Kidney epithelial cell (primary cell): ENCODE measurements at places on chromosomes 12 and 14.

GRCh38 chr14:103191844-103192243 is 68.6 kb downstream of the TNFAIP2 start:
- DNase-seq, result no peak

GRCh38 chr14:41915732-41916131 is 309.1 kb downstream of the LRFN5 start:
- DNase-seq, result no peak

DNA sequence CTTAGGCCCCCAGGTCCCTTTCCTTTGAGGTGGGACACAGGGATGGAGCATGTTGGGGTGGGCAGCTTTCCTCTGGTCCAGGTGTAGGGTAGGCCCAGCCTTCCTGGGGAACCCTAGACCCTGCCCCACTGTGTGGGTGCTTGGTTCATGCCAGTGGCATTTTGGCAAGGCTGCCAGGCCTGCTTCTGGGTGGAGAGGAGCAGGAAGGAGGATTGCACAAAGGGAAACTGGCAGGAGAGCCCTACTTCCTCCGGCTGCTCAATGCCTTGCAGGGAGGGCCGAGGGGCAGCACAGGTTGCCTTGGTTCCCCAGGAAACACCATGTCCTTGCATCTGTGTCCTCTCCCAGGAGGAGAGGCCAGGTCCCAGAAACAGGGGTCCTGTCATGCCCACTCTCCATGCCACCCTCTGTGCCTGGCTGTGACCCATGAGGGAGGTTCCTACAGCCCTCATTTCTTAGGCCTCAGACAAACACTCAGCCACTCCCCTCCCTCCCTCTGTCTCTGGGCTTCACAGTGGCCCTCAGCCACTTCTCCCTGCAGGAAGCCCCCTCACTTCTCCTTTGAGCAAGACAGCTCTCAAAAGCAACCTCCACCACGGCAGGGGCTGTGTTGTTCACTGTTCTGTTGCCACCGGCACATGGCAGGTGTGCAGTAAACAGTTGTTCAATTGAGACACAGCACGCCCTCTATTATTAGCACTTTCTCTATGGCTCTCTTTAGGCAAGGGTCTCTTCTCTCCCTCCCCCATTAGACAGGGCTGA is 6.8 kb upstream of the KRT80 start:
- DNase-seq, result no peak

GRCh38 chr14:35883677-35884293 is 57.6 kb downstream of the BRMS1L start:
- no peak for DNase-seq

DNA sequence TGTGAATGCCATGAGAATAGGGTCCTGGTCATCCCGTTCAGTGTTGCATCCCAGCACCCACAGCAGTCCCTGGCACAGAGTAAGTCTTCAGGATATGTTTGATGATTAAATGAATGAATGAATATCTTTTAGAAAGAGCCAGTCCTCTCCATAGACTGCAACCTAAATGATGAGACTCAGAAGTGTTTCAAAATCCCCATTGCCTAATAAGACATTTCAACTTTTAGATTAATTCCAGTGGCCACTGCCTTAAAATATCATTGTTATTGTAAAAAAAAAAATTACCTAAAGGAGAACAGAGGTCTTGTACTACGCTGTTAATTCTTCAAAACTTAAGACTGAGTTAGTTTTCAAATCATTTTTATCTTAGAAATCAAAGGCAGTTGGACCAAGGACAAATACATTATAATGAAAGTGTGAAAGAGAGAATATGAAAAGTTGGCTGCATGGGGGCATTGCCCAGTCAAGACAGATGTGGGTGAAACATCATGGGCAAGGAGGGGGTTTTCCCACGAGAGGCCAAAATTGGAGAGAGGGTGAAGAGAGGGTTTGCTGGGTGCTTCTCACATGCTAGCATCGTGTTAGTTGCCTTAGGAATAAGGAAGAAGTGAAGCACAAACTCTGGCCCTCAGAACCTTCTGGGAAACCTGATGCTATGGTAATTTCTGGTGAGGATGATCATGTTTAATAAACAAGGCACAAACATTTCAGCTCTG is 26.3 kb upstream of the CPM start:
- DNase-seq, result no peak

- DNase-seq, result no peak
Measured at GRCh38 chr14:55773984-55774545, 194.1 kb downstream of the KTN1 start.

- no peak for DNase-seq
Measured at GRCh38 chr14:20760950-20761349, 7.3 kb upstream of the EDDM3B start.

- no peak for DNase-seq
Measured at GRCh38 chr14:76782885-76783566, 21.8 kb downstream of the VASH1 start.

DNA sequence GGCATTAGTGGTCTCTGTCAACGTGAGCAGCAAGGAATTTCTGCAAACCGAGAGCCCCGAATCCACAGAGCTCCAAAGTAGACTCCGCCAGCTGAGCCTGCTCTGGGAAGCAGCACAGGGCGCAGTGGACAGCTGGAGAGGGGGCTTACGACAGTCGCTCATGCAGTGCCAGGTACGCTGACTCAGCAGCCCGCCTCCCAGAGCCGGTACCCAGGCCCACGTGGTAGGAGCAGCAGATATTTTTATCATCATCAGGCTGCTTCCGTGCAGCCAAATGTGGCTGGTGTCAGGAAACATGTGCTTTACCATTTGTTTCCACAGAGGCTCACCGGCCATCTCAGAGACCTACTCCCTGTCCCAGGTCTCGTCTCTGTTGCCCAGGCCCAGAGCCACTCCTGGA is 73.7 kb downstream of the ESR2 start:
- DNase-seq, result no peak

- DNase-seq, result no peak
Measured at GRCh38 chr12:12784911-12785814, at the start of gene APOLD1. TSS of gene APOLD1 (plus strand) at chr12:12785659. CDS start at chr12:12785692, 33 bp downstream.

- DNase-seq, result no peak
Measured at GRCh38 chr14:97748616-97749015, 951.4 kb downstream of the VRK1 start.

- no peak for DNase-seq
Measured at GRCh38 chr12:14396071-14396470, 30.6 kb downstream of the ATF7IP start.

GRCh38 chr12:67964456-67964855 is 24.8 kb upstream of the IFNG-AS1 start:
- no peak for DNase-seq

DNA sequence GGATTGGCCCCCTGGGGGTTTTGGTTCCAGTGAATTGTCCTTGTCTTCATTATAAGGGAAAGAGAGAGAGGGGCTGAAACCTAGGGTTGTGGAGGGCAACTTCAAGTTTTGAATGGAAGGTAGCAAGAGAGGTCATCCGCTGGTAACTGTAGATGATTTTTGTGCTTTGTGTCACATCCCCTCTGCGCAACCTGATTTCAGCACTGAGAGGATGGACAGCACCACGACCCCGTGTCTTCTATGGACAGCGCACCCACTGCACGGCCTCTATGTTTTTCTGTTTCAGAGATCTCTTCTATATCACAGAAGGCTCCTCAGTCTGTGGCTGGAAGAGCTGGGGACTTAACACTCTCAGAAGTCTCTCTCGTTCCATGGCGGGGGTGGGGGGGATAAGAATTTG is 127.0 kb upstream of the RPH3A start:
- no peak for DNase-seq

GRCh38 chr12:124122722-124123121 is 149.7 kb downstream of the ZNF664 start:
- DNase-seq, result no peak

DNA sequence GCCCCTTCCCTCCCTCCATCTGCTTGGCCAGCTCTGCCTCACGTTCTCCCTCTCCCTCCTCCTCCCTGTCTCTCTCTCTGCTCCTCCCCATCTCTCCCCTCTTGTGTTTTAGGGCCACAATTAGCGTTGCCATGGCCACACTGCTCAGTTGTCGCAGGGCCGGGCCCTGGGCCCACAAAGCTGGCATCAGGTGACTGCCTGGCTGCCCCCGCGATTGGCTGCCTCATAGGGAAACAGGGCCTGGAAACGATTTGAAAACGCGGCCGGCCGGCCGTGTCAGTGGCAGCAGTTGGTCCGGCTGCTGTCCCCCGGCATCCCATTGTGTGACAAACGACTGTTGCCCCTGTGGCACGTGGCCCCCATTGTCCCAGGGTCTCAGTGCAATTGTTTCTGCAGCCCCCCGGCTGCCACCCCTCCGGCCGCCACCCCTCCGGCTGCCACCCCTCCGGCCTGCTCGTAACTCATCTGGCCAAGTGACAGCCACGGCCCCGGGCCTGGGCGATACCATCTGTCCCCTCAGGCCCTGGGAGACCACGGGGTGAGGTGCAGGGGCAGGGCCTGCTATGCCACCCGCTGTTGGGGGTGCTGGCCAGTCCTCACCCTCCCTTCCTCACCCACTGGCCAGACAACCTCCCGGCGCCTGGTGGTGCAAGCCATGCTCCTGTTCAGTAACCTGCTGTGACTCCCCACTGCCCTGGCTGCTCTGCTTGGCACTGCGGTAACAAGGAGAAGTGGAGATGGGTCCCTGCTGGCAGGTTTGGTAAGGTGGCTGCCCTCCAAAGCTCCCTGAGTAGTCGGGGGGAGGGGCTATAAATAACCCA is 17.4 kb downstream of the FOXN4 start:
- peak; percentile 14 for DNase-seq

GRCh38 chr12:48795550-48796455 is 6.9 kb upstream of the ADCY6 start:
- DNase-seq, result no peak
